ENCODE measurements at places on chromosomes 7 and 10. TPM values are rescaled to one million over a fixed set of nuclear protein-coding genes. Genes with fewer than 3 reads are reported as not detected.
A peak's percentile ranks its signal among the peaks of the same experiment; 100 is the strongest.

Gene ACSL5
- 53.4 TPM for total RNA-seq

Gene GBX1
- not detected for total RNA-seq

Gene CLDN3
- not detected for total RNA-seq

DNA sequence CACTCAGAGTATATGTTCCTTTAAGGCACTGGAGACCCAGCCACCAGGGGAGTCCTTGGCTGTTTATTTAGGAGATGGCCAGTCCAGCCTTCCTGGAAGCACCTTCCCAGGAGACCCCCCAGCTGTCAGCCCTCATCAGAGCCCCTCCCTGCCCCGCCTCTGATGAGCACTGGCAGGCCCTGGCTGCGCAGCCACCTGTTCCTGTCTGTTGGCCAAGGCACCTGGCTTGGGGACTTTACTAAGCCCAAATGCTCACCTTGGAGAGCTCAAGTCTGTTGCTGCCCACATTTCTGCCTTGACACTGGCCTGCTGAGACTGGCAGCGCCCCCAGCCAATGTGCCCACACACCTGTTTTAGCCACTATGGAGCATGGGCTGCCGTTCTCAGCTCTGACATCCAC lies 124.7 kb downstream of the ELMO1 start:
- no peak for DNase-seq

- no peak for DNase-seq
These were observed 48.9 kb downstream of the C10orf143 start for GRCh38 chr10:130061760-130062159.

- no peak for DNase-seq
These were observed at the start of gene POU6F2 for GRCh38 chr7:38977685-38978084. POU6F2 (plus strand) TSS chr7:38977909; CDS start chr7:38977954, 45 bp downstream.

Gene PRKCQ
- total RNA-seq = 1.9 TPM

Gene VAX1
- total RNA-seq = not detected

- no peak for DNase-seq
These were observed 18.8 kb downstream of the REEP3 start for GRCh38 chr10:63539994-63540393.

- no peak for DNase-seq
These were observed 94.1 kb downstream of the GRM8 start for GRCh38 chr7:127158659-127159058.

DNA sequence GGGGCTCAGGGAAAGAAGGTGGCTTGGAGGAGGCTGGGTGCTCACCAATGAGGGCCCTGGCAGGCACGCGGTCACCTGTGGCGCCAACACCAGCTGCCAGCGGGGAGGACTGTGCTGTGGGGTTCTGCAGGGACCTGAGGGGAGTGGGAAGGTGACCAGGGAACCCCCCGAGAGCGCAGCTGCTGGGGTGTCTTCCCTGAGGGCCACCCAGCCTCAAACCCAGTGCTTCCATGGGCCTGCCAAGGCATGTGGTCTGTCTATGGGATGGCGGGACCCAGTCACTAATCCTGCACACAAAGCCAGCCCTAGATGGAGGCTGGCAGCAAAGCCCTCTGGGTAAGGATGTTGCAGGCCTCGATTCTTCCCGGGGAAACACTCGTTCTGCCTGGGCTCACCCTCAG lies 117.1 kb downstream of the EBF3 start:
- DNase-seq = no peak

- DNase-seq = no peak
These were observed 653 bp upstream of the ADRB1 start for GRCh38 chr10:114042895-114043531.

Gene MRLN
- not detected for total RNA-seq

GRCh38 chr10:35394411-35394851 lies 58.1 kb downstream of the CCNY start:
- DNase-seq = no peak

Gene HOXA7
- 4.8 TPM for total RNA-seq

Gene IFIT1B
- total RNA-seq = not detected

GRCh38 chr7:30564243-30564892 lies 30.3 kb upstream of the GARS1 start:
- peak; percentile 54 for DNase-seq

GRCh38 chr7:142511801-142512200 lies 237.5 kb upstream of the PRSS1 start:
- no peak for DNase-seq

DNA sequence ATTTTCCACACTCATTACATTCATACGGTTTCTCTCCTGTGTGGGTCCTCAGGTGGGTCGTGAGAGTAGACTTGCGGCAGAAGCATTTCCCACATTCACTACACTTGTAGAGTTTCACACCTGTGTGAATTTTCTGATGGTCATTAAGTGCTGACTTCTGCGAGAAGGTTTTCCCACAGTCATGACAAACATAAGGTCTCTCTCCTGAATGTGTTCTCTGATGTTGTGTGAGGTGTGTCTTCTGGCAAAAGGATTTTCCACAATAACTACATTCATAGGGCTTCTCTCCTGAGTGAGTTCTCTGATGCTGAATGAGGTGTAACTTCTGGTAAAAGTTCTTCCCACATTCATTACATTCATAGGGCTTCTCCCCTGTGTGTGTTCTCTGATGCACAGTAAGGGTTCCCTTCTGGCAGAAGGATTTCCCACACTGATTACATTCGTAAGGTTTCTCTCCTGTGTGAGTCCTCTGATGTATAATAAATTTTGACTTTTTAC lies 15.1 kb downstream of the ZNF12 start:
- DNase-seq = no peak

GRCh38 chr7:84106291-84106690 lies 88.3 kb downstream of the SEMA3A start:
- no peak for DNase-seq

DNA sequence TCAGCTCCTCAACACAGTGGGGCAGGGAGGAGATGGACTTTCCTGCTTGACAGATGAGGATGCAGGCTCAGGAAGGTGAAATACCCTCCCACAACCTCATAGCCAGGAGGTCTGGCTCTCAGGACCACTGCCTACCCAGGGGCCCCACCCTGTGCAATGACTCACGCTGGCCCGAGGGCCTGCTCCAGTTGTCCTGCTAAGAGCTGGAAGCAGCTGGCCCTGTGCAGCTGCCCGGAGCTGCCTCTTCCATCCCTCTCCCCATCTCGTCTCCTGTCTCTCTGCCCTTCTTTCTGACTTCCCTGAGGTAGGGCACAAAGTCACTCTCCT lies 123.9 kb downstream of the ZMIZ1 start:
- DNase-seq = no peak

All from omental fat pad (tissue), 4 donors.